ENCODE measurements at places on chromosomes 6 and 20.

GRCh38 chr20:56157530-56158203, 90.9 kb upstream of the MC3R start:
- DNase-seq, result no peak

GRCh38 chr6:55282115-55282514, 45.2 kb upstream of the GFRAL start:
- no peak for DNase-seq

- no peak for DNase-seq
Observed at GRCh38 chr6:20998748-20999448, 464.6 kb downstream of the CDKAL1 start.

DNA sequence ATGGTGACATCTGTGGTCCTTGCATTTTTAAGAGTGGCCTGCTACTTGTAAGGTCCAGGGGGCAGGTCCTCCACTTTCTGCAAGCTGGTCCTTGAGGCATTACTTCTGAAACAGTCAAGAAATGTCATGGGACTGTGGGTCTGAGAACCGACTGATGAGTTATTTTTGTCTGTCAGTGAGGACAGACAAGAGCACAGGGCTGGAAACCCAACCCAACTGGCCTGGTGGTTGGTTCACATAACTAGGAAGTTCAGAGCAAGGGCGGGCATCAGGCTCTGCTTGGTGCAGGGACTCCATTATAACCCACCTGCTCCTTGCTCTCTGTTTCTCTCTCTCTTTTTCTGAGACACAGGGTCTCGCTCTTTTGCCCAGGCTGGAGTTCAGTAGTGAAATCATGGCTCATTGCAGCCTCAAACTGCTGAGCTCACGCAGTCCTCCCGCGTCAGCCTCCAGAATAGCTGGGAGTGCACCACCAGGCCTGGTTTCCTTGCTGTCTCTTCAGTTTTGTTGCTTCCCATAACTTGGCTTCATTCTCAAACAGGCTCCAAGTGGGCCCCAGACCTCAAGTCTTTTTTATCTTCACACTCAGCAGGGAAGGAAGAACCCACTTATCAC, 9.2 kb downstream of the CST3 start:
- DNase-seq, result no peak

GRCh38 chr6:79941489-79942151, 5.7 kb downstream of the ELOVL4 start:
- DNase-seq, result no peak

GRCh38 chr20:34887023-34887422, 10.6 kb downstream of the ACSS2 start:
- no peak for DNase-seq
